ENCODE measurements at places on chromosomes 7 and 10.

- no peak for DNase-seq
Measured at GRCh38 chr10:98242823-98243222, 25.2 kb downstream of the LOXL4 start.

DNA sequence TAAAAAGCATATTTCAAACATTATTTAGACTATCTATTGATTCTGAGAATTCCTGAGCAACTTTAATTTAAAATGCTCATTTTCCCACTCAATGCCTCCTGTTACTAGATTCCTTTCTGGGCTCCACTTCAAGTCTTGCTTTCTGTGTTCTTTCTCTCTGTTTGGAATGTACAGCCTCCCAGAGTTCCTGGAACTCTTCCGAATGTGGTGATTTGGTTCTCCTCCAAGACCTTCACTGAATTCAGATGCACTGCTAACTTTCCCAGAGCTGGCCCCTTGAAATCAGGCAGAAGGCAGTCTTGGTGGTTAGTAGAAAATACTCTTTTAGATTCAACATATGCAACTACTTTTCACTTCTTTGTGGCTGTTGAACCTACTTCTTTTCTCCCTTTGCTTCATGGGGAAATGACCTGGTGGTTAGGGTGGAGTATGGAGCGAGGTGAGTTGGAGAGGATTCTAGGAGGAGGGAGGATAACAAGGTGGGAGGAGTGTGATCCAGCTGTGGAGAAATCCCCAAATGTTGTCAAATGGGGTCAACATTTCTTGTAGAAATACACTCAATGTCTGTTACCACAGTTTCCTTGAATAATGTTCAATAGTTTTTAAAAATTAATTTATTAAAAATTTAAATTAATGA is 27.9 kb upstream of the CCDC7 start:
- no peak for DNase-seq

DNA sequence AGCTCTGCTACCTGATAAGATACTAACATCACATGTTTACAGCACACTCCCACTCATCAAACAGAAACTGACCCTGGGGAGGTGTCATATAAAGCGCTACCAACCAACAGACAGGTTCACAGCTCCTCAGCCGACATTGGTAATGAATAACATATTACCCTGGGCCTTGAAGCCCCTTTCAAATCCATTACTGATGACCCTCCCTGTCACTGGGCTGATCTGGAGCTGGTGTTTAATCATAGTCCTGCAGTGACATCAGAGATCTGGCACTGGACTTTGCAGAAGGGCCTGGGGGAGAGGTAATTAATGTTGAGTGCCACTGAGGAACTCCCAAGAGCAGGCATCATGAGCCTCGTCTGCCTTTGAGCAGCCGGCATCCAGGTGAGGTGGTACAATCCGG is 306.5 kb upstream of the NFE2L3 start:
- DNase-seq = no peak

- no peak for DNase-seq
Measured at GRCh38 chr7:131827421-131827820, 271.0 kb upstream of the PODXL start.

DNA sequence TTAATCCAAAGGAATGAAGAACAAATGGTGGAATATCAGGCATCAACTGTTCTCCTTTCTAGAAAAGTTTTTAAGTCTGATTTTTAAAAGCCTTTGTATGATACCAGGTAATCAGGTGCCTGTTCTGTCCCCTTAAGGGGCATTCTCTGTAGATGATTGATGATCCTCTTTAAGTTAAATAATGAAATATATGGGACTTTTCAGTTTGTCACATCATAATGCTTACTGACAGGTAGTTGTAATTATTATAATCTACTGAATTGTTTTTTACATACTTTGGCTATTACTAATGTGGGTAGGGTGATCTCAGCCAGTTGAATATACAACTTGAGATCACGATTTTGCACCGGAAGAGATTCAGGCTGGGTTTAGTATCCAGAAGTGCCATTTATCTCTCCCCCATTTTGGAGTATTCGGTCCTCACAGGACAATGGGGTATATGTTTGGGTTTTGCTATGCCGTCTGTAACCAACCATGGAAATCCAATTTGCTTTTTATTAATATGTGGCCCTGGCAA is 330.2 kb downstream of the BICC1 start:
- DNase-seq = no peak

- no peak for DNase-seq
Measured at GRCh38 chr7:127290116-127290655, 37.4 kb upstream of the GRM8 start.

- DNase-seq = no peak
Measured at GRCh38 chr10:13788320-13788600, 201.5 kb downstream of the PRPF18 start.

- DNase-seq = no peak
Measured at GRCh38 chr7:108045154-108045553, 42.2 kb upstream of the LAMB1 start.

DNA sequence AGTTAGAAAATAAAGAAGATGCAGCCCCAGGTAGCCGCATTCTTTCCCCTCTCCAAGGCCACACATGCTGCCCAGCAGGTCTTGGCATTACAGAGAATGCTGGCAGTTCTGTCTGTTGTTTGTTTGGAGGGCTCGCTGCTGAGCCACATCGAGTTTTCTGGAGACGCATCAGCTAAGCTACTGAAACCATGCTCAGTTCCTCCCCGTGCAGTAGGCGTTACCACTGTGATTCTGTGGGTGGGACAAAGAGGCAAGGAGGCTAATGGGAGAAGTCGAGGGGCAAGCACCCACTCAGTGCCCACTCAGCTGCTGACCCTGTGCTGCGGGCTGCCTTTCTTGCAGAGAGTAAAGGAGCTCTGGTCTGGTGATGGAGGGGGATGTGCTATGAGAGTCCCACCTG is 15.5 kb upstream of the GTPBP4 start:
- no peak for DNase-seq

DNA sequence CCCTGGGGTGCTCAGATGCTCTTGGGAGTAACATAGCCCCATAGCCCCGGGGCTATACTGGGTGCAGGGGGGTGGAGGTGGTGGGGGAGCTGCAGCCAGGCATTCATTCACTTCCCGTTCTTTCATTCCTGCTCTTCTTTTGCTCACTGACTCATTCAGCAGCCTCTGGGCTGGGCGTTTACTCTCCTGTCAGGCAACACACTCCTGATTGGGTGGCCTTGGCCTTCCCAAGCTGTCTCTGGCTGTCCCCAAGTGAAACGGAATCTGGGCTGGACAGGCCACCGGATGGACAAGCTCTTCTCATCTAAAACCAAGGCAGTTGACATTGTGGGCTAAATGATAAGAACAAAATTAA is 34.6 kb downstream of the CHST3 start:
- no peak for DNase-seq

- DNase-seq = no peak
Measured at GRCh38 chr7:150952331-150953050, 25.6 kb downstream of the KCNH2 start.

DNA sequence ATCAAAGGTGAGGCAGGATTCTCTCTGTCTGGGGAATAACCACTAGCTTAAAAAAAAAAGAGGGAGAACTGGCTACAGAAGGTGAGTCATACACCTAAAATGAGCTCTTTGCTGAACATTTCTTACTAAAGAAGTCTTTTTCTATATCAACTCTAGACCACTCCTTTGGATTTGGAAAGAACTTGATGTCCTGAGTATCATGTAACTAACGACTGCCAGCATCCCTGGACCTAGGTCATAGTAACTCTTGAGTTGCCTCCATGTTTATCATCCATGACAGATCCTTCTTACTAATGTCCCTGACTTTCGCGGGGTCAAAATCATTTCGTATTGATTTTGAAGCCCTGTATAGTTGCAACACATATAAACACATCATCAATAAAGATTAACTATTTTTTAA is 89.1 kb downstream of the CNOT4 start:
- no peak for DNase-seq

GRCh38 chr10:89377705-89378637 is at the start of gene IFIT1B:
Gene IFIT1B, plus strand, starts transcription at chr10:89378056. Its CDS starts 80 bp downstream, at chr10:89378136.
- no peak for DNase-seq

GRCh38 chr7:80918399-80918798 is 452 bp downstream of the SEMA3C start:
- no peak for DNase-seq

DNA sequence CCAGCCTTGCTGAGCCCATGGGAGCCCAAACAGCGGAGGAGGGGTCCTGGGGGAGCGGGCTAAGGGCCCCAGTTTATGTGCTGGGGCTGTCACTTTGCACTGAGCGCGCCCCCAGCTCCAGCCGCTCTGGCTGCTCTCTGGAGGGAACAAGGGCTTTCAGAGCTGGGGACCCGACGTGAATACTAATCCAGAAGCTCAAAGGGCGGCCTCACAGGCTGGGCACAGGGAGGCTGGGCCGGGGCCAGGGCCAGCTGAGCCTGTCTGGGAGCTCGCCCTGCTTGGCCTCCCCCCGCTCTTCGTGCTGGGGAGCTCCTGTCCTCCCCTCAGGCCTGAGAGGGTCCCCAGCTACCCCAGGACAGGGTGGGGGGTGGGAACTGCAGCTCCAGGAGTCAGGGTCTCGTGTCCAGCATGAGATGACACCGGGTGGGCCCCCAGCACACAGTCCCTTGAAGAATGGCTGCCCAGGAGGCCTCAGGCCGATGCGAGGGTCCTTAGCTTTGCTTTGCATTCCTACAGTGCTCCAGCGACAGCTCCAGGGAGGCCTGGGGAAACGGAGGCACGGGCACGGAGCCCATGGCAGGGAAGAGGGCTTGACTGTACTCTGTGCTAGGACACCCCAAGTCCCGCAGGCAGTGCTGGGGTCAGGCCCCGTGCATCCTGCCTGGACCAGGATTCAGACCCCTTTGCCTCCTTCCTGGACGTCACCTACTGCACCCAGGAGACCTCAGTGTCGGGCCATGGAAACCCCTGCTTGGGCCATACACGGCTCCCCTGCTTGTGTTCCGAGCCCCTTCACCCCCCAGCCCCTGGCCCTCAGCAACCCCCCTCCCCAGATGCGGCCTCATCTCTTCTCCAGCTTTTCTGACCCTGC is 5.8 kb upstream of the AMZ1 start:
- no peak for DNase-seq

GRCh38 chr10:71297343-71297742 is 21.7 kb upstream of the SLC29A3 start:
- no peak for DNase-seq

DNA sequence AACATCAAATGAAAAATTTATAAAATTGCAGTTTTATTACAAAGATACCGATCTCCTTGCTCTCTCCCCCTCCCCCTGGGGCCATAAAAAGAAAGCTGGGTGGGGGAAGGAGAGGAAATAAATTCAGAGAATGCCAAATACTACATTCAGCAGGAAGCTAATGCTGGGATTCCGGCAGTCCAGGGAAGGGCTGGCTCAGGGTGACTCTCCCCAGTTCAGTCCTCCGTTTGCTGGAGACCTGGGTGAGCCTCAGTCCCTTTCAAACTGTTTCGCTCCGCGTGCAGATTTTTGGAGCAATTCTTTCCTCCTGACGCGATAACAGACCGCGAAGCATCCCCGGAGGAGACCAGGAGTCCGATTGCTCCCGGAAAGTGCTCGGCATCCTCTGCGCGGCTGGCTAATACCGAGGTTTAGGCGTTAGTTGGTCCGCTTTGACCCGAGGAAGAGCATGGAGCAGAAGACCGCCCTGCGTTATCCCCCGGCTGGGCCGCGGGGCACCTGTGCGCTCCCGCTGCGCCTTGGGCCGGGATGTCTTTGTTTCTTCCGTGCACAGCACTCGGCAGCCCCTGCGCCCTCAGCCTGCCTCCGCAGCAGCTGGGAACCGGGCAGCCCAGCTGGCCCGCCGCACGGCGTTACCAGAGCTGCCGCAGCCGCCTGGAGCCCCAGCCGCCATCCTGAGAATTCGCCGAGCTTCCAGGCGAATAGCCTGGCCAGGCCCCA is 3.9 kb upstream of the HOXA2 start:
- peak; percentile 66 for DNase-seq

- DNase-seq = no peak
Measured at GRCh38 chr7:38060116-38060515, 117.9 kb upstream of the STARD3NL start.

DNA sequence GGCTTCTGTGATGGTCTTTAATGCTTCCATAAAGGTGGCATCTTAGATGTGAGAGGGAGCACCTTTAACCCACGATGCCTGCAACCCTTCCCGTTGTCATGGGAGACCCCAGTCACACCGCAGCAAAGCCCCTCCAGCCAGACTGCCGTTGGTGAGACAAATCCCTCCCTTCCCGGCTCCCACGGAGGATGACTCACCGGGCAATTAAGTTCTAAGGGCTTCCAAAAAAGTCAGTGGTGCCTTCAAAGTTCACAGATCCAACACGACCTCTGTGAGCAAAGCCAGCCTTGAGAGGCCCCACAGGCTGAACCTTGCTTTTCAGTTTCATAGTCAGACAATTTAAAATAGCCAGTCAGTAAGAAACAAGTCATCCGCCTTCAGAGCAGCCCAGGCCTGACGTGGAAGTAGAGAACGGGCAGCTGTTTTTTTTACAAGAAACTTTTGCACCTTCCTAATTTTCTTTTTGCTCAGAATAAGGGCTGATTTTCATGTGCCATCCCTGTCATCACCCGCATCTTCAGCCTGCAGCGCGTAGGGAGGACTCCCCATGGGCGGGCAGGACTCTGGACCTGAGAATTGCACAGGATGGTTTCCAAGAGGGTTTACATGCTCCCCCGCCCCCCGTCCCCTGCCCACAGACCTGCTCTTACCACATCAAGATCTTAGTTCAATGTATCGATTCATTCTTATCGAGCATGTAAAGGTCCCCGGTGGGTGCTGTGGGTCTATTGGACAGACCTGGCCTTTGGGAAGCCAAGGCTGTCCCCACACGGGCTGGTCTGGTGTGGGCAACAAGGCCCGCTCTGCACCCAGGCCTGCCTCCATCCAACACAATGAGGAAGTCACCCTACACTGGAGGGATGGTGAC is 333.9 kb downstream of the DNAJB6 start:
- no peak for DNase-seq

DNA sequence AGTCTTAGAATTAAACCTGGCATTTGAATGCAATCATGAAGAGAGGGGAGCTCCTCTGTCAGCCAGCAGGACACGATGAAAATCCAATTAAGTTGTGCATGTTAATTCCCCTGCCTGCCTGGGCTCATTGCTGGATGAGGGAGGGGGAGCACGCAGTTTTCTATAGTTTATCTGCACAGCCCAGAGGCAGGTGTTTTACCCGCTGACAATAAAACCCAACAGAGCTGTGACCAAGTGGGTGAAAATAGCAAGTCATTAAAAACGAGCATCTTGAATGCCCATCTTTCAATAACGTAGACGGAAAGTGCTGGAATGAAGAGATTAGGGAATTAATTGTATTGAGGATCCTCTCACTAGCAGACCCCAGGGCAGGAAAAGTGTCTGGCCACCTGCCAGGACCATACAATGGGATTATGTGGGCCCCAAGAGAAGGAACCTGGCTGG is 100.1 kb upstream of the FAM20C start:
- no peak for DNase-seq

GRCh38 chr7:7795630-7796121 is 77.3 kb upstream of the RPA3 start:
- no peak for DNase-seq

- no peak for DNase-seq
Measured at GRCh38 chr10:125209591-125210355, 49.4 kb upstream of the CTBP2 start.

DNA sequence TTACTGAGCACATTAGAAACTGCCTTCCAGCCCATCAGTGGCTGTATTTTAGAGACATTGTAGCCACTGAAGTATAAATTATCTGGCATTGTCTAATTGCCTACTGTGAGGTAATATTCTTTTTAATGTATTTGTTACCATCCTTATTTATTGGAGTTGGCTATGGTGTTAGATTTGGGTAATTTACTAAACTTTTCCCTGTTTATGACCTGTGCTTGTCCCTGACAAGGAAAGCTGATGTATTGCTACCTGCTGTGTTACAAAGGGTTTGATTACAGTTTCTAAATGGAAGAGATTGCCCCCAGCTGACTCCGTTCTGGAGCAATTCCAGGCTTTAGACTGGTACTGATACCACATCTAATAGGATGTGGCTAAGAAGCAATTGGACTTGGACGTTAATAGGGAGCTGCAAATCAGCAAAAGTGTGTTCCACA is 12.3 kb upstream of the ASCC1 start:
- DNase-seq = no peak

Measured in ascending aorta (tissue), 2 donors.